Glomerular endothelial cell (primary cell): ENCODE measurements at places on chromosomes 12 and 14.
A peak's percentile ranks its signal among the peaks of the same experiment; 100 is the strongest.

DNA sequence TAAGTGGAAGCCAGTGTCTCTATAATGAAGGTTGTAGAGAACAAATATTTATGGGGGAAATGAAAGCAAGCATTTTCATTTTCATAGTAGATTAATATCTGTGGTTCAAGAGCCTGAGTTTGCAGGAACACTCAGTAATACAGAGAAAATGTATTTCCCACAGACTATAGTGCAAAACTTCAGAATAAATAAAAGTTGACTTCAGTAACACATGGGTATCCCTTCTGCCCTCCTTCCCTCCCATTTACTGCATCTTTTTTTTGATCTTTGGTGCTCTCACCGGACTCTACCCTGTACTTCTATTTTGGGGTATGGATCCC, 75.3 kb upstream of the AMN1 start:
- DNase-seq, result no peak

GRCh38 chr12:2759733-2760132, 35.0 kb upstream of the FKBP4 start:
- no peak for DNase-seq

DNA sequence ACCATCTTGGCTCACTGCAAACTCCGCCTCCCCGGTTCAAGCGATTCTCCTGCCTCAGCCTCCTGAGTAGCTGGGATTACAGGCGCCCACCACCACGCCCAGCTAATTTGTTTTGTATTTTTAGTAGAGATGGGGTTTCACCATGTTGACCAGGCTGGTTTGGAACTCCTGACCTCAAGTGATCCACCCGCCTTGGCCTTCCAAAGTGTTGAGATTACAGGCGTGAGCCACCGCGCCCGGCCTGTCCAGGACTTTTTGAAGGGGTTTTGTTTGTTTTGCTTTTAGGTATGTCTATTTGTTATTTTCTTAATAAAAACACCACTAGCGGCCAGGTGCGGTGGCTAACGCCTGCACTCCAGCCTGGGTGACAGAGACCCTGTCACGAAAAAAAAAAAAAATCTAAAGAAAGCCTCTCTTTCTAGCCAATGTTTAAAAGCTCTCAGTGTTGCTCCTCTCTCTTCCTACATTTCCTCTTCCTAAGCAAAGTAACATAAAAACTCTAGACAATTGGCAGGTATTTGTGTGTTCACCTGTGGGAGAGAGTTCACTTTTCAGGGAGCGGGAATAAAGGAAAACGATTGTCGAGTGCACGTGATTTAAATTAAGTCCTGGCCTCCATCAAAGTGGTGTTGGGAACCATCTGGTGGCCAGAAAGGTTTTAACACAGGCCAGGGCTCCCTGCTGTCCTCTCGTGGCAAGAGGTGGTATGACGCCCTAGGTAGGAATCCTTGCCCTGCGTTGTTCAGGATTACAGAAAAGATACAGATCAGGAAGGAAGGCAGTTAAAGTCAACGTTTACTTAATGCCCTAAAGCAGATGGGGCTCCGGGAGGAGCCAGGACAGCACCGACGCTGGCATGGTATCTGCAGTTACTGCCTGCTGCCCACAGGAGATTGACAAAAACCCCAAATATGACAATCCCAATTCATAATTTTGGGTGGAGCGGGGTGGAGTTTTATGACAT, 36.2 kb upstream of the ATP23 start:
- DNase-seq, result peak; percentile 87

DNA sequence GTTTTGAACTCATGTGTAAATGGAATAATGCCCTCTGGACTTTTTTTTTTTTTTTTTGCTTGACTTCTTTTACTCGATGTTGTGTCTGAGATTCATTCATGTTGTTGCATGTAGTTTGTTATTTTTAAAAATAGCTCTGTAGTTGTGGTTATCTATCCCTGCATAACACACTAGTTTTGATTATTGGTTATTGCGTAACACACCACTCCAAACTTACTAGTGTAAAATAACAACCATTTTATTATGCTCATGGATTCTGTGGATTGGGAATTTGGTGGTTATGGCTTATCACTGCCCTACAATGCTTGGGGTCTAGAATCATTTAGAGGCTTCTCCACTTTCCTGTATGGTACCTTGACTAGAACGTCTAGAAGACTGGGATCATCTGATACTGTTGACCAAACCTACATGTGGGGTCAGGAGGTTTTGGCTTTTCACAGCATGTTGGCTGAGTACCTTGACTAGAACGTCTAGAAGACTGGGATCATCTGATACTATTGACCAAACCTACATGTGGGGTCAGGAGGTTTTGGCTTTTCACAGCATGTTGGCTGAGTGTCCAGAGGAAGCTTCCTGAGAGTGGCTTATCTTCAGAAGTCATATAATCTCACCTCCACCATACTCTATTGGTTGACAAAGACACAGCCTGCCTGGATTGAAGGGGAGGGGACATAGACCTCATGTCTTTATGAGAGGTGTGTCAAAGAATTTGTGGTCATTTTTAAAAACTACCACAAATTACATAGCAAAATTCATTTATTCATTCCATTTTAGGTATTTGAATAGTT, 11.6 kb downstream of the VRK1 start:
- DNase-seq, result no peak

DNA sequence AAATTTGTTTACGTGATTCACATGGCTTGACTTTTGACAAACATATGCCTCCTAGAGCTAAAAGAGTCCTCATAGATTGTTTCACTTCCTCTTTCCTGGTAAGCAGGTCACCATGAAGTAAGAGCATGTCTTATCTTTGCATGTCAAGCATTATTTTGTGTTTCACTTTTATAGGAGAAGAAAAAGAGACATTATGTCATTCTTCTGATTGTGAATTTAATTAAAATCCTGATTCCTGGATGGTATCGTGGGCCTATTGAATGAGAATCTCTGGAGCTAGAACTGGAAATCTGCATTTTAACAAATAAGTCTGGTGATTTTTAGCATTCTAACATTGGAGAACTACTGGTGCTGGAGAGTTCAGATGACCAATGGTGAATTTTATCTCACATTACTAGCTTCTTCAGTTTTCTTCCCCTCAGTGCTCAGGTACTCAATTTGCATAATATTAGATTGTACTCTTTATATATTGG, 218.6 kb upstream of the ATP2B1 start:
- no peak for DNase-seq

GRCh38 chr14:103948442-103948841, 6.1 kb upstream of the RD3L start:
- DNase-seq, result no peak

DNA sequence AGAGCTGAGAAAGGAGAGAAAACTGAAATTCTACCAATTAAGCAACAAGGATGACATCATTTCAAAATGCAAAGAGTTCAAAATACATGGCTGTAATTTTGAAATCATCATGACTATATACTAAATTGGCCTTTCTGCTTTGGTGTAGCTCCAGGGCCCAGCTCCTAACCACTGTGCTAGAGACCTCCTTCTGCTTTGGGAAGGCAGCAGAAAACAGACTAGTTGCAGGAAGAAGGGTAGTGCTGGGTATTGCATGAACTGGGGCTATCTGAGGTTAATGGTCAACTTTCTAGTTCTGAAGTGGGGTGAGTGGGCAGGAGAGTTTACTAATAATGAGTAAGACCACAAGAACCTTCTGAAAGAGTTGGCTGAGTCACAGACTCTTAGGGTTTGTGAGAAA, 66.2 kb downstream of the PTGER2 start:
- DNase-seq, result no peak
